ENCODE measurements at places on chromosomes 4 and X.

- DNase-seq: no peak
These were observed 10.3 kb downstream of the USP46 start for GRCh38 chr4:52648836-52649235.

DNA sequence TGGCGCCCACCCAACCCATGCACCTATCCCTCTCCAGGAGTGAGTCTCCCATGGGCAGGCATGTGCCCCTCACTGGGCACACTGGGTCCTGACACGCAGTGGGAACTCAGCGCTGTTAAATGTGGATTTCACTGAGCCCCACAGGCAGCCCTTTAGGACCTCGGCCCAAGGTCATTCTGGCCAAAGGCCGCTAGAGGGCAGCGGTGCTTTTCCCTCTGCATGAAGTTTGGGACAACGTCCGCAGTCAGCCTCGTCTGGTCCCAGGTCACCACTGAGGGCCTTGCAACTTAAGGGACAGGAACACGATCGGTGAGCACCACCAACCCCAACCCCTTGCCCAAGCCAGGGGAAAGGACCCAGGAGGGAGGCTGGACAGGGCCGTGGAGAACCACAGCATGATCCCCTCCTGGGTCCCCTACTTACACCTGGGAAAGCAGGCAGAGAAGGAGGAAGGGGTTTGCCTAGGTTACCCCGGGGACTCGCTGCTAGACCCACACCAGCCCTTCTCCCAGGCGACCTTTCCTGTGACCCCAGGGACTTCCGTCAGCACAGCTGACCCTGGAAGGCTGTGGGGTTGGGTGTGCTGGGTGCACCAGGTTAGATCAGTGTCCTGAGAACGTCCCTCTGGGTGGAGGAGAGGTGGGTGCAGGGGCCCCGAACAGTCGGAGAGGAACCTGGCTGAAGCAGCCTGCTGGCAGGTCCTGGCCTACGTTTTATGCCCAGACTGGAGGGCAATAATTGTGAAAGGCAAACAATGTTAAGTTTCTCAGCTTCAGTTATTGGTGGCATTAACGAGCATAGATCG, 24.0 kb downstream of the CYTL1 start:
- DNase-seq: peak; percentile 12

DNA sequence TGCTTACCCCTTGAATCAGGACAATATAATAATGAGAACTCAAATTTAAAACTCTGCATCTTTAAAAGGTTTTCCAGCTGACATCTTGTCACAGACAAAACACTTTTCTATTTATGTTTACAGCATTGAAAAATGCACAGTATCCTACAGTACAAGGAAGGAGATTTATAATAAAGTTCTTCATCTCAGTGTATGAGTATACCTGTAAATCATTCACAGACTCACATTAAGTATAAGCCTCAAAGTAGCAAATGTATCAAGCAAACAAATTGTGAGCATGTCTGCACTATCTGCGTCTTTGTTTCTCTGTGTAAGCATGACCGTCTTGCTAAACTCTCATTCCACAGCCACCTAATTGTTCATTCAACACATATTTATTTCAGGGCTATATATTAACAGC, 52.8 kb downstream of the PPP1R2C start:
- no peak for DNase-seq

GRCh38 chr4:154714339-154715040, 29.3 kb upstream of the LRAT start:
- no peak for DNase-seq

DNA sequence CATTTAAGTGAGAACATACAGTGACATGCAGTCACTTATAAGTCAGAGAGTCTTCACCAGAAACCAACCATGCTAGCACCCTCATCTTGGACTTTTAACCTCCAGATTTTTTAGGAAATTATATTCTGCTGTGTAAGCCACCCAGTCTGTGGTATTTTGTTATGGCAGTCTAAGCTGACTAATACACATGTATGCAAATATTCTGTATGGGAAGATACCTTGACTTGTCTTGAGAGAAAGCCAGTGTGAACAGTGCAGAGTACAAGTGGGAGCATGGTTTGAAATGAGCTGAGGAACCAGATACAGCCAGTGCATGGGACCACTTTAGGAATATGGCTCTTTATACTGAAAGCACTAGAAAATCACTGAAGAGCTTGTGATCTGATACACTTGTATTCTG, 110.4 kb upstream of the MAP9 start:
- DNase-seq: no peak

GRCh38 chr4:114752391-114753165, 154.0 kb downstream of the UGT8 start:
- no peak for DNase-seq

- no peak for DNase-seq
These were observed 257.3 kb upstream of the EDNRA start for GRCh38 chr4:147223576-147223975.

- DNase-seq: peak; percentile 18
These were observed 72.9 kb upstream of the ENOX2 start for GRCh38 chrX:130975947-130976346.

DNA sequence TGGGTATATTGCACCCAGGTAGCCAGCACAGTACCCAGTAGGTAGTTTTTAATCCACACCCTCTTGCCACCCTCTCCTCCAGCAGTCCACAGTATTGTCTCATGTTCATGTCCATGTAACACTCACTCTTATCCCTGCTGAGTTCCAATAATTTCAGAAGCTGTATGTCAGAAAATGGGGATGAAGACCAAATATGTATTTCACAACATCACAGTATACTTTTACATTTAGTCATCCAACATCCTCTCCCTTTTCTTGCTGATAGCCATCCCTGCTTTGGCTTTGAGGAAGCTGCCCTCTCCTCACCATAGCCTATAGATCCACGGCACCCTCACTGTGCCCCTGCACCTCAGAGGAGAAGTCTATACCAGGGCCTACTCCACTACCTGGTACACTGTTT, 126.0 kb upstream of the LDB2 start:
- DNase-seq: no peak

DNA sequence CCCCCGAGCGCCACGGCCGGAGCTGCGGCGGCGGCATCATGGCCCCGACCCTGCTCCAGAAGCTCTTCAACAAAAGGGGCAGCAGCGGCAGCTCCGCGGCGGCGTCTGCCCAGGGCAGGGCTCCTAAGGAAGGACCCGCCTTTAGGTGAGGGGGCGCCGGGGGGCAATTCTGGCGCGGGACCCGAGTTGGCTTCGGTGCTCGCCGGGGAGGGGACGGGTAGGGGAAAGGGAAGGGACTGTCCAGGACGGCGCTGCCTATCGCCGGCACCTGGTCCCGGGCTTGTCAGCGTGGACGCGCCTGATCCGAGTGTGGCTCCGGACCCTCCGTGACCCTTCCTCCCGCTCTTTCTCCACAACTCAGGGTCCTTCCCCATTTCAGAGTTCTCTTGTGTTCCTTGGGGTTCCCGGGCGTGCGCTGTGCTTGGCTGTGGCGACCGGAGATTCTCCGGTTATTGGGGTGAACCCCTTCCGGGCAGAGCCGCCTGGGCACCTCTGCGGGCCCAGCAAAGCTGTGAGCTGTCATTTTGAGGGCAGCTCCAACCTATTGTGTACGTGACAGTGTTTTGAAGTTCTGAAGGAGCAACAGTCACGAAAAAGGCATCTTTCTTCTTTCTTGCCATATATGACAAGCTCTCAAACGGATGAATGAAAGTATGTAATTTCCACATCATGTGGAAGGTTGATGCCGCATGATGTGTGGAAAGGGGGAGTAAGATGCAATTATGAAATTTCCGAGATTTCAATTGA, 522 bp downstream of the FNIP2 start:
- peak; percentile 42 for DNase-seq

DNA sequence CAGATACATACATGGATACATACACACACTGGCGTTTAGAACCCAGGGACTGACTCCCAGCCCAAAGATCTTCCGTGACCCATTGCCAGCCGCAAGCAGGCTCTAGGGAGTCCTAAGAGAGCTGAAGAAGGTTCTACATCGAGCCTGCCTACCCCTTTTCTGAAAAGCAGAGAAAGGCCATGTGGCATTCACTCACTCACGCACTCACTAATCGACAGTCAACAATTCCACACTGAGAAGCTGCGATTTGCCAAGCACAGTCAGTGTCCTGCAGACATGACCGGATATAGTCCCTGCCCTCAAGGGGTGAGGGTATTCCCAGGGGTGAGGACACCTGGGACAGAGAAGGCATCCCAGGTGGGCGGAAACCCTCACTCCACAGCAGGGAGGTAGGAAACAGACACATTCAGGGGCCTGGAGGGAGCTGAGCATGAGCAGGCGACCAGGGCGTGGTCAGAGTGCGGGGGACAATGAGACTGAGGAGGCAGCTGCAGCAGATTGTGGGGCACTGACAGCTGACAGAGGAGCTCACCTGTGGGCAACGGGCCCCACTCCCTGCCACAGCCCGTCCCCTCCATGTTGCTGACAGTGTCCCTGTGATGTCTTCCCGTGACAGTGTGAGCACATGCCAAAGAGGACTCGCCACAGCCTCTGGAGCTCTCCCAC, 13.2 kb upstream of the MAN2B2 start:
- DNase-seq: no peak

- no peak for DNase-seq
These were observed 100.4 kb downstream of the MAMLD1 start for GRCh38 chrX:150463566-150463965.

GRCh38 chr4:148204171-148204570, 238.0 kb downstream of the NR3C2 start:
- DNase-seq: no peak

DNA sequence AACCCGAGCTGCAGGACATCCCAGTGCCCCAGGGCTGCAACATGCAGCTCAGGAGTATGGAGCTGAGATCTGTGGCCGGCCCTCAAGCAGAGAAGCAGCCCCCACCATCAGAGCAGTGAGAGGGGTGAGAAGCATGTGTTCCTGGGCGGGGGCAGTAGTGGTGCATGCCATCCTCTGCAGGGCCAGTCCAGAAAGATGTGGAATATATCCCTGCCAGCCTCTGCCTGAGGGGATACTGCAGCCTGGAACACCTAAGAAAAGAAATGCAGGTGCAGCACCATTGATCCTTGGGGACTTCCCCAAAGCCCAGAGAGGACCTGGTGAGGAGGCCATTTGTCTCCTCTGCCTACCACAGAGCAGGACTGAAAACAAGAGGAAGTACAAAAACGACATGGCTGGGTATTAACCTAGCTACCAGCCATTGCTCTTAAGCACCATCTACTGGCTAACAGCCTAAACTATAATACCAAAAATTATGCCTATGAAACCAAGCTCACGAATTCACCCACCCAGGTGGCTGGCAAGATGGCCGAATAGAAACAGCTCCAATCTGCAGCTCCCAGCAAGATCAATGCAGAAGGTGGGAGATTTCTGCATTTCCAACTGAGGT, 158.8 kb downstream of the ADGRA3 start:
- DNase-seq: peak; percentile 0

- no peak for DNase-seq
These were observed 235.2 kb upstream of the HDX start for GRCh38 chrX:84737471-84737871.

DNA sequence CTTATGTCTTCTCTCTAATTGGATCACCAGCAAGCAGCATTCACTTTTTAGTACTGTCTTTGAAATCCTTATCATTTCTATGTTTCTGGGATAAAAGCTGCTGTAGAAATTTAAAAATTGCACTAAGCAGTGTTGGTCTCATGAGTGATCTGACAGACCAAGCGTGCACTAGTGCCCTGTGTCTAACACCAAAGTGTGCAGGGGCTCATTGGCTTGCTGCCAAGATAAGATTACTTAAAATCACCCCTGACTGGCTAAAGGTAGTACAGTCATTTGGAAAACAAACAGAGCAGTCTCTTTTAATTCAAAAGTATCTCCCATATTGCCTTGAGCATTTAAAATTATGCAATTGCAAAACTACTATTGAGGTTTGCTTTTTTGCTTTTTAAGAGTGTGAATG, 304.6 kb downstream of the ARAP2 start:
- no peak for DNase-seq

- DNase-seq: no peak
These were observed 45.5 kb downstream of the PSAPL1 start for GRCh38 chr4:7389101-7389701.

DNA sequence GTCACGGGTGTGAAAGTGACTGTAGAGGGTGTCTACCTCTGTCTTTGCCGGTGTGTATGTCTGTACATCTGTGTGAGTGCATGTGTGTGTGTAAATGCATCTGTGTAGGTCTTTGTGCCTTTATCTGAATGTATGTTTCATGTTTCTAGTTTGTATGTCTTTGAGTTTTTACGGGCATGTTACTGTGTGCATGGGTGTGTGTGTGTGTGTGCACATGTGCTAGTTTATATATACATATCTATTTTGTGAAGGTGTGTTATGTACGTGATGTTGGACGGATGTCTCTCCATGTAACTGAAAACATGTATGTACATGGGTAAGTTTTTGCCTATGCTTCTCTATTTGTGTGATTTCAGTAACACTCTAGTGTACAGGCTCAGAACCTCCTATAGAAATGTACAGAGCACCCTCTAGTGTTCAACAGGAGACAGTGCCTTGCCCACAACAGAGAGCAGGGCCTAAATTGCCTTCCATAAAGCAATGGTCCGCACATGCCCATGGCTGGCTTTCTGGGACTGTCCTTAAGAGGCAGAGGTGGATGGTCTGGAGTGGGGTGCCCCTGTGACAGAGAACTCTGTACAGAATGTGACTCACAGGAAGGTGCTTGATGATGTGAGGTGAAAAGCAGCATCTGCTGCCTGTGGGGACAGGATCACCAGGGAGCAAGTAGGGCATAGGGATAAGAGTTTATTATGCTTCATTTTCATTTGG, 343.5 kb downstream of the RAPGEF2 start:
- peak; percentile 15 for DNase-seq

DNA sequence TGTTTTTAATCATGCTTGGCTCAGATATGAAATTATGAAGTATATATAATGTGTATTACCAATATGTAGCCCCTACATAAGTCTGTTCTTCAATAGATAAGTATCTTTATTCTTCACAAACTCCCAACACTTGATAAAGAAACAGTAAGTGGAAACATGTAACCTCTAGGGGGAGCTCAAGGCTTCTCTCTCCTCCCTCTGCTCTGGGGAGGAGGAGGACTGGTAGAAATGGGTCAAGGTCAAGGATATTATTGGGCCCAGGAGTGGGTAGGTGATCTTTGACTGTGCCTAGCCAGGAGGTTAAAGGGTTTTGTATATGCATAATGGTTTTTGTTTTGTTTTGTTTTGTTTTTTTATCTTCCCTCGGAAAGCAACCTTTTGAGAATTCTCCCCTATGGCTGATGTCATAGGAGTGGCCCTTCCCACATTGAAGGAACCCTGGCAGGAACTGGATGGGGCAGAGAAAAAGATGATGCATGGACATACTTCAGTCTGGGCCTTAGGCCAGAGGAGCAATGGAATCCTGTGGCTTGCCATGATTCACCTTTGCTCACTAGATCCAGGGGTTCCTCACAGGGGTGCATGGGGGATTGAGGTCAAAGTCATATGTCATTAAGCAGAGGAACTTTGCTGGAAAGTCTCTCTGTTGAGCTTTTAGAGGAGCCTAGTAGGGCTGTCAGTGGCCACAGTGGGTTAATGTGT, 460.3 kb downstream of the MID1IP1 start:
- peak; percentile 38 for DNase-seq
